GM12892 (cell line): ENCODE measurements at places on chromosomes 1 and 21.

DNA sequence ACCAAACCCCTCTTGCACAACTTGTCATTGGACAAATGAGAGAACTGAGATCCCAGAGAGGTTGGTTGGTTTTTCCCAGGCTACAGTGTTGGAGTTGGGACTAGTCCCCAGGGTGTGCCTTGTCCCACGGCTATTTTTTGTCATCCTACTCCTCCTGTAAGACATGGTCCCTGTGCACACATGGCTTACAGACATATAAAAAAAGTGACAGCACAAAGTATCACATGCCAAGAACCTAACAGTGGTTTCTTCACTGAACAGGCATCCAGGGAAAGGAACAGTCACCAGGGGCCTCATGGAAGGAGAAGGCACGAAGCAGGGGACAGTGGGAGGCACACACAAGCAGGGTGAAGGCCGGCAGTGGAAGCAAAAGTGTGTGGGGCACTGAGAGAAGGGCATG, 36.5 kb downstream of the SERBP1 start:
- DNase-seq, result no peak

GRCh38 chr1:109361069-109361468, 36.6 kb downstream of the SORT1 start:
- DNase-seq, result no peak

- no peak for DNase-seq
Measured at GRCh38 chr1:65056234-65056633, 89.9 kb upstream of the JAK1 start.

DNA sequence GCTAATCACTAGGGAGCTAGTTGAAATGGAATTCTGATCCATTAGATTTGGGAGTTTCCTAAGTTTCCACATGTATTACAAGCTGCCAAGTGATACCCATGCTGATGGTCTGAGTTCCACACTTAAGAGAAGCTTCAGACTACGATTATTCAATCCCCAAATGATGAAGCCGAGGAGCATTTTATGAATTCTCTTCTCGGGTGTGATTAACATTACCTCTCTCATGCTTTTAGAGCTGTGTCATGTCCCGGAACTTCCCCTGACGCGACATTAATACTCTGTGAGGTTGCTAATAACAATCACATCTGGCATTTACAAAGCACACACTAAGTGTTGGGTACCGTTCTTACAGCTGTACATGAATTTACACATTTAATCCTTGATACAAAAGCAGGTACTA, 63.0 kb downstream of the KCNJ15 start:
- no peak for DNase-seq

DNA sequence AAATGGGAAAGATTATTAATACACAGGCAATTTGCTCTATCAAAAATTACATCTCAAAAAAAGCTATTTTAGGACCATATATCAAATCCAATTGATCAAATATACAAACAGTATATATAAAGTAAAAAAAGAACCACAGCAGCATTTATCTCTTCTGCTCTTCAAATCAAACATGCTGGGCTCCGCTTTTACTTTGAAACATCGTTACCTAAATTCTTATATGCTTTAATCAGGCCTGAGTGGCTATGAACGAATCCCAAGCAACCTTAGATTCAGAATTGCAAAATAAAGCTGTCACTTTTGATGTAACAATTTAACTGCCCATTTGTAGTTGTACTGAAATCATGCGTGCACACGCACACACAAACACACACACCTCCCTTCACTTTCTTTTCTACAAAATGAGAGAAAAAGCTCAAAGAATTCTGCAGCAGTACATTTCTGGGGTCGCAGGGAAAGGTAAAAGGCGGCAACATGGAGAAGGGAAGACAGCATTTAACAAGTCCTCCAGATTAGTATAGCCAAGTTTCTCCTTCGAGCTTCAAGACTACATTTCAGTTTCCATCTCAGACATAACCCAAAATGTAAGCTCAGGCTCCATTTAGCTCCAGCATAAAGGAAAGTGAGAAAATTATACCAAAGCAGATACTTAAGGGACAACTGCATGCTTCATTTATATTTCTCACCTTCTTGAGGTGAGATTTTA, 92.2 kb upstream of the TTC39A start:
- DNase-seq, result no peak

DNA sequence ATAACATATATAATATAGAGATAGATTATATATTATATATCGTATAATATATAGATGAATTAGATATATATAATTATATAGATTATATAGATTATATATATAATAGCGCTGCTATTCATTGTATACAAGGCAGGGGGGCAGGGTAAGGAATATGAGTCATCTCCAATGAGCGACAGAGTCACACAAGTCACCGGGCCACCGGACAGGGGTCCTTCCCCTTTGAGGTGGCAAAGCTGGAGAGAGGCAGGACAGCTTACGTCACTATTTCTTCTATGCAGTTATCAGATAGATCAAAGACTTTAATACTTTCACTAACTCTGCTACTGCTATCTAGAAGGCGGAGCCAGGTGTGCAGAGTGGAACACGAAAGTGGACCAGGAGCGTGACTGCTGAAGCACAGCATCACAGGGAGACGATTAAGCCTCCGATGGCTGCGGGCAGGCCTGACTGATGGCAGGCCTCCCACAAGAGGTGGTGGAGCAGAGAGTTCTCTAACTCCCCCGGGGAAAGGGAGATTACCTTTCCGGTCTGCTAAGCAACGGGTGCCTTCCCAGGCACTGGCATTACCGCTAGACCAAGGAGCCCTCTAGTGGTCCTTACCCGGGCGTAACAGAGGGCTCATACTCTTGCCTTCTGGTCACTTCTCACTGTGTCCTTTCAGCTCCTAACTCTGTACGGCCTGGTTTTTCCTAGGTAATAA, 2154.7 kb downstream of the MRPL39 start:
- no peak for DNase-seq

DNA sequence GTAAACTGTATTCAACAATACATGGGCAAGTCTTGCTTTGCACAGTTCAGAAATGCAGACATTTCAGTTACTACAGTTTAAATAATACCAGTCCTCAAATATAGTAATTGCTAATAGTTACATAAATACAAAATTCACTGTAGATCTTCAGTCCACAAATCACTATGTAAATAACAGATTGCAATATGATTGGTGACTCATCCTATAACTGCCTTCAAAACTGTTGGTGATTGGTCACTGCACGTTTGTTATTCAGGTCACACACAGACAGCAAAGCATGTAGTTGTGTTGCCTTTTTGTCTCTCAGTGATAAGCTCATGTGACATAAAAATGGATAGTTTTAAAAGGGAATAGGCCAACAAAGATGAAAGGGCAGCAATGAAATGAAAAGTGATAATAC, 186.5 kb upstream of the CTTNBP2NL start:
- no peak for DNase-seq

- no peak for DNase-seq
Measured at GRCh38 chr1:2539312-2539907, 9.3 kb upstream of the HES5 start.

- no peak for DNase-seq
Measured at GRCh38 chr1:205589618-205590456, 42.0 kb downstream of the ELK4 start.

DNA sequence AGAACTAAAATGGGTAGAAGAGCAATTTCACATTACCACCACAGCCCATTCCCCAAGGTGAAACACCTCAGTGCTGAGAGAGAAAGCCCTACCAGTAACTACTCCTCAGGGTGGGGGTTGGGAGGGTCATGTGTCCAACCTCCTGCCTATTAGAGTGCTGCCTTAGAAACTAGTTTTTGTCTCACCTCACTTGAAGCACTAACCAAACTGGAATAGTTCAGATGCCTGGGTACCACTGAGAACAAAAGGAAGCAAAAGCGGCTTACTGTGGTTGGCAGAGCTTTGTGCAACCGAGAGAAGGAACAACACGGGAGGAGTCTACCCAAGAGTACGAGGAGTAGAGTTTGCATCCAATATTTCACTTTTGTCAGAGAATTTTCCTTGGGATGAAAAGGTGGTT, 1207.5 kb upstream of the ADGRL2 start:
- DNase-seq, result no peak

DNA sequence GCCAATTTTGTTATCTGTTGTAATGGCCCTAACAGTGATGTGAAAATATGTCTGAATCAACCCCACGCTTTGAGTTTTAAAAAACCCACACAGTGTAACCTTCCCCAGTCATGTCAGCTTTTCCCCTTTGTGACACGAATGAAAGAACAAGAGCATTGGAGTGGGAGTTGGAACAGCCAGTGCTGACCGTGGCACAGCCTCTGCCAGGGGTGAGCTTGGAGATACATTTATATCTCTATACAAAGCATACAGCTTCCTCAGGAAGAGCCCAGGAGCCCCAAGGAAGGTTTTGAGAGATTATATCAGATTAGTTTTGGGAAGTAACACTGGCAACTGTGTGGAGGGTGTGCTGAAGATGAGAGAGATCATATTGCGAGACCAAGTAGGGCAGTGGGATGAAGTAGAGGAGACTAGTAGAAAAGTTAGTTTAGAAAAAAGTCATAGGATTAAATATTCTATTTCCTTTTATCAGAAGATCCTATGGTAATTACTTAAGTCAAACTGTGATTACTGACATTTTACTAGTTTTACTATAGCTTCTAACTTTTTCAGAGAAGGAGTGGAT, 15.9 kb downstream of the LRRC8B start:
- DNase-seq, result no peak

DNA sequence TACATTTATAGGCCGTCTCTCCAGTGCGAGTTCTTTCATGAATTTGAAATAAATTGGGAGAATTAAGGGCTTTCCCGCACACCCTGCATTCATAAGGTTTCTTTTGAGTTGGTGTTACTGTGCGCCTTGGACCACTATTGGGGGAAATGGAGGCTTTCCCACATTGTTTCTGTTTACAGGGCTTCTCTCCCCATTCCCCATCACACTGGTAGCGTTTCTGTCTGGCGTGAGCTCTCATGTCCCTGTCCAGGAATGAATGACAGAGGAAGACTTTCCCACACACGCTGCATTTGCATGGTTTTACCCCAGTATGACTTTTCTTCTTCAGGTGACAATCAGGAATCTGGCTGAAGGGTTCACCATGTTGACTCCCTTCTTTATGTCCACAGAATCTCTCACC, 65.0 kb downstream of the UCHL5 start:
- no peak for DNase-seq

GRCh38 chr1:18653367-18653766, 22.7 kb downstream of the PAX7 start:
- no peak for DNase-seq

DNA sequence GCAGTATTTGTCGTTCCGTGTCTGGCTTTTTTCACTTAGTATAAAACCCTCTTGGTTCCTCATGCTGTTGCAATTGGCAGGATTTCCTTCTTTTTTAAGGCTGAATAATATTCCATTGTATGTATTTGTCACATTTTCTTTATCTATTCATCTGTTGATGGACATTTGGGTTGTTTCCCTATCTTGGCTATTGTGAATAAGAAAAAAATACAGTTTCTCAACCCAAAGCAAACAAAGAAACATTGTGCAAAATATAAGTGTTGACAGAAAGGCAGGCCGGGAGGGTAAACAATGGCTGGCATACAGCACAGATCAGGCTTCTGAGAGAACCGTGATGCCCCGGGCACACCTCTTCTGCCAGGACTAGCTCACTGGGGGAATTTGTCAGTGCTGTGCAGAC, 26.9 kb downstream of the NENF start:
- DNase-seq, result no peak

- no peak for DNase-seq
Measured at GRCh38 chr1:27645071-27645415, 10.1 kb upstream of the FGR start.

DNA sequence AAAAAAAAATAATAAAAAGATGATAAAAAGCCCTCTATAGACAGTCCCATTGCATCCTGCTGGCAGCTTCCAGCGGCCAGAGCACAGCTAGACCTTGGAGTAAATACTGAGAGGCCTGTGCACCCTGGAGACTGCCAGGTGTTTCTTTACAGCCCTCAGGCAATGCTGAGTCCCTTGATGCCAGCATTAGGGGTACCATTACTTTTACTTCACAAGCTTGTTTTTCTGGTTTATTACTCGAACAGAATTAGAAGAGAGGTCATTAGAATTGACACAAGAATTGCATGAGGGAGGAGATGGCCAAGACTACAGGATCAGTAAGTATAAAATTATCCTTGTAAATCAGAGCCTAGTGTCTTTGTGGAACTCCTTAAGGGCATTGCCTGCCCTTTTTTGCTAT, 43.6 kb downstream of the AKNAD1 start:
- no peak for DNase-seq

- no peak for DNase-seq
Measured at GRCh38 chr1:240155605-240156004, 63.9 kb downstream of the FMN2 start.

DNA sequence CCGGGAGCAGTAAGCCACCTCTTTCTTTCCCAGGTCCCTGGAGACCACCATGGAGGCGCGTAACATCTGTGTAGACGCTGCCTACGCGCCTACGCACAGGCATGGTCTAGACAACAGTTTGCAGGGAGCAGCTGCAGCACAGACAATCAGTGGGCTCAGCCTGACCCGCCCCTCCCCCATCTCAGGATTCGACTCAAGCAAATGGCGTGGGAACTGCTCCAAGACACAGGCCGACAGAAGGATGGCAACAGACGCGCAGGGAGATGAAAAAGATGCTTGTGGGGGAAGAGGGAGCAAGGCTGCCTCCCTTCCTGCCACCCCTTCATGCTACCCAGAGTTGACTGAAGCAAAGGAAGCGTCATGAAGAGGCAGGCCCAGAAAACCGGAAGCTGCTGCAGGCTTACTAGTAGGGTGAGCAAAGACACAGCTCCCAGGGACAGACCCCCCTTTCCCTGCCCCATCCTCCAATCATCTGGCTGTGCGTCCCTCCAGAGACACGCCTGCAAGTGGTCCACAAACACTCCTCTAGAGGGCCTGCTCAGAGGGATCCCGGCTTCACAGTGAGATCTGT, 19.5 kb downstream of the STK40 start:
- DNase-seq, result no peak

GRCh38 chr1:26259578-26259977, 20.3 kb upstream of the SH3BGRL3 start:
- no peak for DNase-seq

DNA sequence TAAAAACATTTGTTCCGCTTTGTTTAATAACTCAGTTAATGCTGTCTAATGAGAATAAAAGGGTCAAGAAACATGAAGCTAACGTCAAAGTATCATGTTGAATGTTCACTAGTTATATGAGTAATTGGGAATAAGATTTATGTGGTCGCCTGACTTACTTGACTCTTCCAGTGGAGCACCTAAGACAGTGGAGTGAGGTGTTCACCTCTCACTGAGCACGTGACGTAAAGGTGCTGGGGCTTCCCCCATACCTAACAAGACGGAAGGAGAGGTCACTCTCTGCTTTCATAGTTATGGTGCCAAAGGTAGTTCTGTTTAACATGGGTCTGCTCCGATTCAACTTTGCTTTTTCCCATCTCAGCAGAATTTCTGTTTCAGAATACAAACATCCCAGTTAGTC, 686 bp downstream of the KMO start:
- DNase-seq, result no peak
